ENCODE measurements at places on chromosomes 11 and 22. TPM values are rescaled to one million over a fixed set of nuclear protein-coding genes. Genes with fewer than 3 reads are reported as not detected.
A peak's percentile ranks its signal among the peaks of the same experiment; 100 is the strongest.

Gene OR6A2
- polyA plus RNA-seq, result not detected

DNA sequence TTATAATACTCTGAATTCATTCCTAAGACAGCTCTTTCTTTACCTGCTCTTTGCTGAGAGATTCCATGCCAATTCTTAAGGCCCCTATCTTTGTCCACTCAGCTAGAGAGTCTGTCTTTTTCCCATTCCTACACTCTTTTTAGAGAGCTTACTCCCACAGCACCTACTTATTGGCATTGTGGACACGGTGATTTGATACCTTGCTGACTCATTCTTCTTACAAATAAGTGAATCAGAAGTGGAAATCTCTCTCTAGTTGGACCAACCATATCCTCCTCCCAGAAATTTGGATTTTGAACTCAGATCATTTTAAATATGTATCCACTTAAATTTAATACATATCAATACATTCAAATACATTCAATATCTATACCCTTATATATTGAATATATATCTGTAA, 32.5 kb upstream of the OR6M1 start:
- no peak for DNase-seq

Gene PTPRCAP
- polyA plus RNA-seq, result 2.5 TPM

DNA sequence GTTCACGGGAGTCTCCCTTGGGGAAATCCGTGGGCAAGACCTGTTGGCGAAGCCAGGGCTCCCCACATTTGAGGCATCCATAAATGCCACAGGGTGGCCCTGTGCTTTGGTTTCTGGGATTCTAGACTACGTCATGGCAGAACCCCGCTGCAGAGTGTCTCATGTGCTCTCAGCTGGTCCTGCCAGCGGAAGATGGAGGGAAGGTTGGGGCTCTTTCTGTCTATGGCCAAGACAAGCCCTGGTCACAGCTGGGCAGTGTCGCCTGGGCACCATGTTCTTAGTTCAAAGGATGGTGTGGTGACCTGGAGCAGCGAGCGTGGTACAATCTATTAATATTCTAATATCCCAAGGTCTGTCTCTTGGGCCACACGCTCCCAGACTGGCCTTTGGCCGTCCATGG, 511.7 kb downstream of the TBC1D22A start:
- no peak for DNase-seq

DNA sequence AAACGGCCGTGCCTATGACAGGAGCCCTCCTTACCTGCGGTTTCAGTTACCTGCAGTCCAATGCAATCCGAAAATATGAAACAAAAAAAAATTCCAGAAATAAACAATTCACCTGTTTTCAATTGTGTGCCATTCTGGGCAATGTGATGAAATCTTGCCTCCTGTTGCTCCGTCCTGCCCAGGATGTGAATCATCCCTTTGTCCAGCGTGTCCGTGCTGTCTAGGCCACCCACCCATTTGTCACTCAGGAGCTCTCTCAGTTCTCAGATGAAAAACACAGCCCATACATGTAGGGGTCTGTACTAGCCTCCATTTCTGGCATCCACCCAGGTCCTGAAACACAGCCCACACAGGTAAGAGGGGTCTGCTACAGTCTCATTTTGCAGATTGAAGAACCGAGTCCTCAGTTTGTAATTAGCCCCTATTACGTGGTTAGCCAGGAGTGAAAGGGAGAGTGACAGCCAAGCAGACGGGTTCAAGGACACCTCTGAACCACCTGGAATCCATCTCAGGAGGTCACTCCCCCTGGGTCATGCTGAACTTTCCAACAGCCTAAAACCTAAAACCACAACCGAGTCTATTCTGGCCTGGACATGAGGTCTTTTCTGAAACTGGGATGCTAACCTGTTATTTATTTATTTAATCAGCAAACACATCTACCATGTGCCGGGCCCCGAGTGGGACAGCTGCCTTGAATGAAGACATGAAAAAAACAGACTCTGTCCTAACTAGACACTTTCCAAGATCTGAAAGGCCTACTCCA, 317.2 kb downstream of the SHANK2 start:
- no peak for DNase-seq

- DNase-seq, result no peak
Observed at GRCh38 chr11:11478687-11479086, 125.6 kb upstream of the CSNK2A3 start.

Gene HBD
- not detected for polyA plus RNA-seq

DNA sequence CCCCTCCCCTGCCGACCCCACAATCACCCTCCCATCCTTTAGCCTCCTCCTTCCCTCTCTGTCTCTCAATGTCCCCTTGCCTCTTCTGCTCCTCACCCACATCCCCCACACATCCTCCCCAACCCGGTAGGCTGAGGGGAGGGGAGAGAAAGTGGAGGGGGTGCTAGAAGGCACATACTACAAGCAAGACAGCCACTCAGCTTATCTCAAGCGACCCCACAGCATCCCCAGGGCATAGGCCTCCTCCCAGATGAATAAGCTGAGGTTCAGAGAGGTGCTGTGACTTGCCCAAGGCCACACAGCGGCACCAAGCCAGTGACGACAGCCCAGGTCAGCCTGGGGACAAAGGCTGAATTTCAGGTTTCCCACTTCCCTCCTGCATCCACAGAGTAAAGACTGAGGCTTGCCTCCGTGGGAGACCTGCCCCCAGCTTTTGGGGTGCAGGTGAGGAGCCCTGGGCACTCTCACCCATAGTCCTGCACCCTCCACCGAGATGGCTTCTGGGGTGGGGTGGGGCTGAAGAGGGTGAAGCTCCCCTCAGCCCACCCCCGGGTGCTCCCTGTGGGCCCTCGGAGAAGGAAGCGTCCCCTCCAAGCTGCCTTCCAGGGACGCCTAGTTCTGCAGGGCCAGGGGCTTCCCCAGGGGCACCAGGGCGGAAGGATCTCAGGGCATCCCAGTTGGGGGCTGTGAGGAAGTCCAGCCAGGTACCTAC, 511 bp downstream of the RAC2 start:
- DNase-seq, result no peak

Gene OR4C6
- not detected for polyA plus RNA-seq

- DNase-seq, result no peak
Observed at GRCh38 chr11:32821517-32821916, 8.2 kb upstream of the PRRG4 start.

- no peak for DNase-seq
Observed at GRCh38 chr11:80466570-80466969, 1025.7 kb upstream of the TENM4 start.

DNA sequence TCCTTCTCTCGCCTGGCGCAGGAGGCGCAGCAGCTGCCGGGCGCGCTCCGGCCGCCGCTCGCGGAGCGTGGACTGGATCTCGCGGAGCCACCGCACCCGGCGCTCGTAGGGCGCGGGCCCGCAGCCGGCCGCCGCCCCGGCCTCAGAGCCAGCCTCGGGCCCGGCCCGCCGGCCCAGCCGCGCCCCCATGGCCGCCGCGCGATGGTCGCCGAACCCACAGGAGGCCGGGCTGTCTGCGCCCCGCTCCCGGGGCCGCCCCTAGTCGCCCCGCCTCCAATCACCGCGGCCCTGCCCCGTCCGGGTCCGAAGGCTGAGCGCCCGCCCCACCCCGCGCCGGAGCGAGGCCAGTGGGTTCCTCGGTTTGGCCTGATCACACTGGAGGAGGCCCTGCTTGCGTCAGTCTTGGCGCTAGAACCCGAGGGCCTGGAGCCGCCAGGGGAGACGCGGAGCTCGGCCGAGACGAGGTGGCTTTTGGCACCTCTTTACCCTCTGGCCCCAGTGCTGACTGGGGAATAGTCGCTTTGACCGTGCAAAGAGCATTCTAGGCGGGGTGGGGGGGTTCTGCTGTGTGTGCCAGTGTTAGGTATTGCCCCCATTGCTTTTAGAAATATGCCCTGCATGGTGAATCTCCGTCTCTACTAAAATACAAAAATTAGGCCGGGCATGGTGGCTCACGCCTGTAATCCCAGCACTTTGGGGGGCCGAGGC, at the start of gene LRRC75B:
LRRC75B (minus strand) TSS at position 223 of the 708 bp plus-strand sequence; CDS start at position 189, 34 bp downstream.
- DNase-seq, result peak; percentile 95

GRCh38 chr11:72579816-72580641, 94.2 kb downstream of the PDE2A start:
- no peak for DNase-seq

Gene FAM227A
- polyA plus RNA-seq, result 7.4 TPM

GRCh38 chr11:113339929-113340589, 25.7 kb downstream of the TTC12 start:
- no peak for DNase-seq

Gene ANO3
- polyA plus RNA-seq, result not detected

Gene TRPM5
- polyA plus RNA-seq, result 0.33 TPM

DNA sequence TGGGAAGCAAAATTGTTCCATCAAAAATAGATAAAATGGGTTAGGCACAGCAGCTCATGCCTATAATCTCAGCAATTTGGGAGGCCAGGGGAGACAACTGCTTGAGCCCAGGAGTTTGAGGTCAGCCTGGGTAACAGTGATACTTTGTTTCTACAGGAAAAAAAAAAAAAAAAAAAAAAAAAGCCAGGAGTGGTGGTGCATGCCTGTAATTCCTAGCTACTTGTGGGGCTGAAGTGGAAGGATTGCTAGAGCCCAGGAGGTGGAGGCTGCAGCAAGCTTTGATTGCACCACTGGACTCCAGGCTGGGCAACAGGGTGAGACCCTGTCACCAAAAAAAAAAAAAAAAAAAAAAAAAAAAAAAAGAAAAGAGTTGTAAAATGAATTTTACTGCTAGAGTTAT, 49.6 kb downstream of the KIF18A start:
- DNase-seq, result peak; percentile 41

DNA sequence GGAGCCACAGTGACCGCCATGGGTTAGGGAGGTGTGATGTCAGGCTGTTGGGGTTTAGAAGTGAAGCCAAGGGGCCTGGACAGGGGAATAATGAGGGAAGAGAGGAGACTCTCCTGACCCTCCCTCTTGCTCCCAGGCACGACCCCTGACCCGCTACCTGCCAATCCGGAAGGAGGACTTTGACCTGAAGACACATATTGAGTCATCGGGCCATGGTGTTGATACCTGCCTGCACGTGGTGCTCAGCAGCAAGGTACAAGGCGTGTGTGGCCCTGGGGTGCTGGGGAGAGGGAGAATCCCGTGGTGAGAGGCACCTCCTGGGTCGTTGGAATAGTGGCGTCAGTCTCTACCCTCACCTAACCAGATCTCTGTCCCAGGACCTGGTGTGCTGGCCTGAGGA, 29.5 kb downstream of the TREH start:
- no peak for DNase-seq

- peak; percentile 79 for DNase-seq
Observed at GRCh38 chr11:34053161-34053686, 1.7 kb downstream of the CAPRIN1 start.

Gene SPDYC
- not detected for polyA plus RNA-seq

DNA sequence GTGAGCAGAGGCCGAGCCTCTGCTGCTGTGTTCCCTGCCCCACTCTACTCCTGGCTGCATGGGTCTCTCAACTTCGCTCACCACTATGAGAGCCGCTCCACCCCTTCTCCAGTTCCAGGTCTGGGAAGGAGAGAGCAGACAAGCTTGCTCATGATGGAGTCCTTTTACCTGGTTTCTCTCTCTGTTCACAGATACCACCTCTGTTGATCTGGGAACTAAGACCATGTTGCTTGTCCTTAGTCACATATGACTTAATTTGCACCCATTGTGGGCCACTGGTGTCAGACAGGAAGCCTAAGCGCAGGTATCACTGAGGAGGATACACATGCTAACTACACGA, 26.8 kb downstream of the MCM5 start:
- DNase-seq, result no peak

Gene MMP12
- not detected for polyA plus RNA-seq

Gene CD6
- polyA plus RNA-seq, result not detected

DNA sequence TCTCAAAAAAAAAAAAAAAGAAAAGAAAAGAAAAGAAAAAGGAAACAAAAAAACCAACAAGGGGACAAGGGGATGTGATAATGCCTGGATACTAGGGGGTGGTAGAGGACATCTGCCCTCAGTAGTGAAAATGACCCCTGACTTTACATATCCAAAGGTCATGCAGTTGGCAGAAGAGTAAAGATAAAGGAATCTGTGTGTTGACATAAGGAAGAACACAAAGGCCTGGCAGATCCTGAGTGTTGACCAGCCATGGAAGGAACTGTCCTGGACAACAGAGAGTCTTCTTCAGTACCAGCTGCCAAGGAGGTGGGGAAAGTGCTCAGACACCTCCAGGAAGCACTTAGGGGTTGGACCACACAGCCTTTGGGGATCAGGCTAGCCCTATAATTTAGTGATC, 12.6 kb downstream of the SLC43A1 start:
- DNase-seq, result no peak

DNA sequence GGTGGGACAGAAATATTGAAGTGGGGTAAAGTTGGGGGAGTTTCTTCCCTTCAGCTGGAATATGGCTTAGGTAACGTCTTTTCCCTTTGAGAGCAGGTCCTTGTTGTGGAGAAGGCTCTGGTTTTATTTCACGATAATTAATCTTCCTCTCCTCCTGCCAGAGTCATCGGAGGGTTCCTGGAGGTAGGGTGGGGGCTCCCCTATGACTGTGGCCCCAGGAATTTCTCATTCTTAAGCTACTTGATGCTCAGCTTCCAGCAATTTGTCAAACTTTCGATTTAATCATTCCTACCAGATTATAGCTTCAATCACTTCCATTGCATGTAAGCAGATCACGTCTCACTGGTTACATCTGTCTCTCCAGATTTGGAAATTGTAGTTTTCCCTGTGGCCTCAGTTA, 242.8 kb upstream of the PLET1 start:
- no peak for DNase-seq

GRCh38 chr11:19275496-19275895, 34.8 kb upstream of the E2F8 start:
- no peak for DNase-seq

Gene OR51B4
- not detected for polyA plus RNA-seq

Gene CCDC87
- 4.8 TPM for polyA plus RNA-seq

- DNase-seq, result no peak
Observed at GRCh38 chr22:36212901-36213300, 11.3 kb upstream of the APOL4 start.

- DNase-seq, result peak; percentile 82
Observed at GRCh38 chr11:128582496-128583366, 4.6 kb downstream of the ETS1 start.

Gene OR8D4
- polyA plus RNA-seq, result not detected

- DNase-seq, result peak; percentile 54
Observed at GRCh38 chr11:47980907-47981621, 705 bp downstream of the PTPRJ start.

Gene VPREB1
- polyA plus RNA-seq, result not detected

GRCh38 chr22:47208630-47209029, 446.2 kb downstream of the TBC1D22A start:
- no peak for DNase-seq

Gene TMEM25
- polyA plus RNA-seq, result 41.1 TPM

GRCh38 chr11:38538866-38539680, 1941.0 kb upstream of the RAG2 start:
- no peak for DNase-seq

DNA sequence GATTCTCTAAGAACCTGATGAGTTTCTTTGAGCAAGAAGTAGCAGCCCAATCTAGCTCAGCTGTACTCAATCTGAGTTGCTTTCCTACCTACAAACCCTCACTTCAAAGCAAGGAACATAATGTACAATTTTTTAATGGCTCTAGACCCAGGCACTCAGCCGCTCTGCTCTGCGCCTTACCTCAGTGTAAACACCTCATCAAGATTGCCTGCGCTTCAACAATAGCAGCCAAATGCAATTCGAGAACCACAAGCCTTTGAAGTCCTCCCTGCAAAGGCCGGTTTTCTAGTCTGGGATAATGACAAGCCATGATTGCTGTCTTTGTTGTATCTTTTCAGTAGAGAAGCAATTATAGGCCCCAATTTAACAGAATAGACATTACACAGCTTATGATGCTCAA, 38.0 kb downstream of the JHY start:
- no peak for DNase-seq

Data from cardiac muscle cell (in vitro differentiated cells and primary cell).